RPMI7951 (cell line): ENCODE measurements at places on chromosomes 12 and 14.

GRCh38 chr12:15873556-15873955, 8.6 kb upstream of the STRAP start:
- DNase-seq: no peak

DNA sequence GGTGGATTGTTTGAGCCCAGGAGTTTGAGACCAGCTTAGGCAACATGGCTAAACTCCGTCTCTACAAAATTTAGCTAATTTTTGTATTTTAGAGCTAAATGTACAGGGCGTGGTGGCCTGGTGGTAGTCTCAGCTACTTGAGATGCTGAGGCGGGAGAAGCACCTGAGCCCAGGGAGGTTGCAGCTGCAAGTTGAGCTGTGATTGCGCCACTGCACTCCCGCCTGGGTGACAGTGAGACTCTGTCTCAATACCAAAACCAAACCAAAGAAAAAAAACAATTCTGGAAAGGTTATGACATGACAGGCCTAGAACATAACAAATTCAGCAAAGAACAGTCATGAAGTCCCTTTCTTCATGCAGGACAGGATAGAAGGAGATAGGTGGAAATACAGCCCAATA, 25.7 kb downstream of the WDR89 start:
- DNase-seq: no peak

- DNase-seq: peak; percentile 1
Observed at GRCh38 chr12:88805692-88806091, 225.4 kb upstream of the KITLG start.

GRCh38 chr12:107344035-107344808, 250.9 kb upstream of the CRY1 start:
- peak; percentile 81 for DNase-seq

GRCh38 chr14:24398653-24399446, at the start of gene NYNRIN:
TSS of gene NYNRIN (plus strand) at chr14:24399003. CDS start at chr14:24399247, 244 bp downstream.
- peak; percentile 17 for DNase-seq

DNA sequence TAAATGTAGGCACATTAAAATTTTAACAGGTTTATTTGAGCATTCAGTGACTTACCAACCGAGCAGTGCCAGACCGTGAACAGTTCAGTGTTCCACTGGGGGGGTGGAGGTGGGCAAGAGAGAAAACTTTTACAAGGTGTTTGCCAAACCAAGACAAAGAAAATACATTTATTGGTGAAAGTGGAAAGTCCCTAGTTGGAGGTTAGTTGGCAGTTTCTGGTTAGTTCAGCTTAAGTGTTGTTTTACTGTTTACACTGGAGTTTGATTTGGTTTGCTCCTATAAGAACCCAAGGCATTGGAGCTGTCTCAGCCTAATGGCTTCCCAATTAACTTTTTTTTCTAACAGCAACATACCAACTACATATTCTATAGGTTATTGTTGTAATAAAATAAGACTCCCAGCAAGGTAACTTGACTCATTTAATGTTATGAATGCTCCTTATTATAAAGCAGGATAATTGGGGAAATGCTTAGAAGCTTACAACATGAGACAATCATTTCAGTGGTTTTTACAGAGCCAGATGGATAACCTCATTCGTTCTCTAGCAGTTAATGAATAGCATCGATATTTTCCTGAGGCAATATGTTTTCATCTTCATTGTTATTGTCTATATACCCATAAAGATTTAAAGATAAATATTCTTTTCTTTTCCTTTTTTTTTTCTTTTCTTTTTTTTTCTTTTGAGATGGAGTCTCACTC, 115.8 kb downstream of the ETNK1 start:
- peak; percentile 10 for DNase-seq

- DNase-seq: peak; percentile 98
Observed at GRCh38 chr14:22689199-22689598, 45.0 kb upstream of the OR6J1 start.

- DNase-seq: peak; percentile 19
Observed at GRCh38 chr12:64627771-64628170, 17.5 kb downstream of the RASSF3 start.

DNA sequence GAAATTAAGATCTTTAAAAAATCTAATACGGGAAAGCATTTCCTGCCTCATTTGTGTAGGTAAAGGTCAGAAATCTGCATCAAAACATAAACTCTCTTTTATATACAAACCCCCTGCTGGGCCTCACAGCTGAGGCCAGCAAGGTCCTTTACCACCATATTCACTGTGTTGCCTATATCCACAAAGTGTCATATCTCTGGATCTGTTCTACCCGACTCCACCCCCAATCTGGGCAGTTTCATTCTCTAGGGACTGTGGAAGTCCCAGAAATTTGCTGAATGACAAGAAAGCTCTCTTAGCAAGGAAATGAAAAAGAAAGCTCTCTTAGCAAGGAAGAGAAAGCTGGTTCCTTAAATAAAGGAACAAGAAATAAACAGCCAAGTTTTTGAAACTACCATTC, 301.7 kb downstream of the KCNH5 start:
- no peak for DNase-seq

DNA sequence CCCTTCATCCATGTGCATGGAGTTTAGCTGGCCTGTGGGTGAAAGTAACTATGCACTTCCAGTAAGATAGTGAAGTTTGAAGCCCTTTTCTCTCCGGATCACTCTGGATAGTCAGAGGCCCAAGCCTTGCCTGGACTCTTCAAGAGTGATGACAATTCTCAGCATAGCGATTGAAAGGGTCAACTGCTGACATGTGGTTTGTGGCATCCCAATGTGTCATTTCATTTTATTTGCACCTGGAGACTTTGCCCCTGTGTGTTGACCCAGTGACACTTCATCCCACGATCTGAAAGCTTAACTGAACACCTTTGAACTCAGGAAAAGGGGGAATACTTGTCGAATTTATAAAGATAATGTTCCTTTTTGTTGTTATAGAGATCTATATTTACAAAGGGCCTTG, 711.9 kb upstream of the TMEM132C start:
- DNase-seq: no peak

- DNase-seq: no peak
Observed at GRCh38 chr12:94799136-94799535, 148.8 kb upstream of the TMCC3 start.

DNA sequence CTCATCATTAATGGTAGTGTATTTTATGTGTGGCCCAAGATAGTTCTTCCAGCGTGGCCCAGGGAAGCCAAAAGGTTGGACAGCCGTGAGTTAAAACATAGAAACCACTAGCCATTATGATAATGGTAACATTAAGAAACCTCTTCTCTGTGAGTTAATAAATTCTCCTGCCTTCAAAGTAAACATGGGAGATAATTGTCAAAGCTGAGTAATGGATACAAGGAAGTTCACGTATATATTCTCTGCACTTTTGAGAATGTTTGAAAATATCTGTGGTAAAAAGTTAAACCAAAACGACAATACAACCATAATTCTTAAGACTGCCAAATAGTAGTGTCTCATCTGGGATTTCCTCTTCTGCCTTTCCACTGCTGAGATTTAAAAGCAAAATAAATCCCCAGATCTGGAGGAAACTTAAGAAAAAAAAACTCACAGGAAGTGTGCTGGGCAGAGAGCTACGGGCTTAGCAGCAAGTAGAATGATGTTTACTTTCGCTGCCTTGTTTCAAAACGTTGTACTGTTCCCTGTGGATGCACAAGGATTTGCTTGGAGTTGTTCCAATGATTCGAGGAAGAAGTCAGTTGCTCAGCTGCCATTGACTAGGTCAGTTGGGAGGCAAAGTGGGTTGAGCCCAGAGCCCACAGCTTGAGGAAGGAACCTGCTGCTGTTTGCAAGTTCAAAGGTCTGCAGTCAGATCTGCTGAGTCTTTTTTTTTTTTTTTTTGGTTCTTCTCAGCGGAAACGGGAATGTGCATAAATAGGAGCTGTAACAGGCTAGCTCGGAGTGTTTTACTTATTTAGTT, 1.7 kb downstream of the TPCN1 start:
- DNase-seq: peak; percentile 91

GRCh38 chr12:80593766-80594165, 113.7 kb upstream of the MYF6 start:
- peak; percentile 80 for DNase-seq

- no peak for DNase-seq
Observed at GRCh38 chr14:57729208-57730187, 136.4 kb downstream of the SLC35F4 start.

DNA sequence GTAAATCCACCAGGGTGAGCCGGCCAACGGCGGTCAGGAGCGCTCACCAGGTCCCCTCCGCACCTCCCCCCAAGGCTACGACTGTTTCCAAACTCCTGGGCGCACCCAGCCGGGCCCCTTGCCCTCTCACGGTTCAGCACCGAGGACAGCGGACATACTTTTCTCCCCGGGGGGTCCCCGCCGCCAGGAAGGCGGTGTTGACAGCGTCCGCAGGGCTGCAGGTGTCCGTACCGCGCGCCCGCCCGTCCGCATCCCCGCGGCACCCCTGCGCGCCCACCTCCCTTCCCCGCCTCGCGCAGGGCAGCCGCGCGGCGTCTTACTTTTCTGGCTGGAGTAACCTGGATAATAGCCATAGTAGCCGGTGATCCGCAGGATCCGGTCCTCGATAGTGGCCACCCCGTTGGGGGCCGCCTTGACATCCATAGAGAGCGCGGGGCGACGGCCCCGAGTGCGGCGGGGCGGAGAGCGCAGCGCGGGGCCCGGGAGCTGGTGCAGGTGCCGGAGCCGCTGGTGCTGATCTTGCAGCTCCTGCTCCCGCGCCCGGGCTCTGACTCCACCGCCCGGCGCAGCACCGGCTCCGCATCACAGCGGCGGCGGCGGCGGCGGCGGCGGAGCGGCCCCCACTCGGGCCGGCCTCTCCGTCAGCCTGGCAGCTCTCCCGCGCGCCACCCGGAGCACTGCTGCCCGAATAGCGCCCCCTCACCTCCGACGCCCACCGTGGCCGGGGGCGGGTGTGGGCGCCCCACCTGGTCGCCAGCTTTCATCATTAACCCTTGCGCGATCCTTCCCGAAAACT, at the start of gene SLC35F4:
Gene SLC35F4, minus strand, starts transcription at position 690 of the 796 bp plus-strand sequence.
- peak; percentile 14 for DNase-seq

DNA sequence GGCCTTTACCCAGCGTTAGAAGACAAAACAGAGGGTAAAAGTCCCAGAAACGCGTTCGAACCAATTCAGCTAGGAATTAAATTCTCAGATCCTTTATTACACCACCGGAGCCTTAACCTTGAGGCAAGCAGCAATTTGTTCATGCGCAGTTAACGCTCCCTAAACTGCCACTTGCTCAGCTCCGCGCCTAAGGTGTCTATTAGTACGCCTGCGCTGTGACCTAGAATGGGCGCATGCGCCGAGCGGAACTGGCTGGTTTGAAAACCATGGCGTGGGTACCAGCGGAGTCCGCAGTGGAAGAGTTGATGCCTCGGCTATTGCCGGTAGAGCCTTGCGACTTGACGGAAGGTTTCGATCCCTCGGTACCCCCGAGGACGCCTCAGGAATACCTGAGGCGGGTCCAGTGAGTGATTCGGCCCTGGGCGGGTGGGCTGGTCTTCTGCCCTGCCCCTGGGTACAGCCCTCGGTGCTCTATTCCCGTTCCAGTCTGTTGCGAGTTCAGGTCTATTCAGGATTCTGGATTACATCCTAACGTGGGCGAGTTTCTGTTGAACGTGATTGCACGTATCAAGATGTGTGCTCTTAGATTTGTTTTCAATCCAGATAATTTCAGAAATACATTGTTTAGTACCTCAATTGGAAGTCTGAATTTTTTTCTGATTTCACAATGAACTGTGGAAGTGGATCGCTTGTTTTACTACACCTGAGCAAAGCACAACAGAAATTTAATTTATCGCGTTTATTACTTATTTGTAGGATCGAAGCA, at the start of gene GEMIN2:
Gene GEMIN2, plus strand, starts transcription at position 251 of the 766 bp plus-strand sequence. Its CDS starts 16 bp downstream, at position 267.
- peak; percentile 89 for DNase-seq

GRCh38 chr12:66119229-66119869, 11.2 kb downstream of the LLPH start:
- no peak for DNase-seq

DNA sequence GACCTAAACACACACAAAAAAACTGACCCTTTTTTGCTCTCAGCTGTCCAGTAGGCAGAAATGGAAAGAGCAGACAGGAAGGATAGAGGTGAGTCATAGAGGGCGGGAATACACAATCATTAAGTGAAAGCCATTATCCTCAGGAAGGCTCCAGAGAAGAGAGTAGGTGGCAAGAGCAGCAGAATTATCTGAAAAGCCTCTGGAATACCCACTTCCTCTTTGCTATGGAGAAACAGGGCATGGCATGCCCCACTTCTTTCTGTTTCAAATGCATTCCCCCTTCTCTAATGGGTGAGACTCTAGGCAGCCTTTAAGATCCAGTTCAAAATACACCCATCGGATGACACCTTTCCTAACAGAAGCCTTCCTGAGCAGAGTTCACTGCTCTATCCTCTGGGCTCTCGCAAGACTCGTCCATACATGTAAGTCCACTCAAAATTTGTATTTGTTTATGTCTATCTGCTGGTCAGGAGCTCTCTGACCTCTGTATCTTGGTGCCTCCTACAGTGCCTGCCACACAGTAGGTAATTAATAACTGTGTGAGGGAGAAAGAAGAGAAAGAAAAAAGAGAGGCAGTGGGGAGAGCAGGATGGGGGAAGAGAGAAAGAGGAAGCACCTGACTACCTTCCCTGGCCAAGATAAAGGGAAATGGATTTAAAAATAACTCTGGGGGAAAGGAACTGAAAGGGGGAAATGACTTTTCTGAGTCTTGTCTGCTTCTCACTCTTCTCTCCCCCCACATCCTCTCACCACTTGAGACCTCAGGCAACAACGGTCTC, 8.5 kb downstream of the KLHL33 start:
- DNase-seq: peak; percentile 71

GRCh38 chr12:58847901-58848600, 72.3 kb downstream of the LRIG3 start:
- no peak for DNase-seq

DNA sequence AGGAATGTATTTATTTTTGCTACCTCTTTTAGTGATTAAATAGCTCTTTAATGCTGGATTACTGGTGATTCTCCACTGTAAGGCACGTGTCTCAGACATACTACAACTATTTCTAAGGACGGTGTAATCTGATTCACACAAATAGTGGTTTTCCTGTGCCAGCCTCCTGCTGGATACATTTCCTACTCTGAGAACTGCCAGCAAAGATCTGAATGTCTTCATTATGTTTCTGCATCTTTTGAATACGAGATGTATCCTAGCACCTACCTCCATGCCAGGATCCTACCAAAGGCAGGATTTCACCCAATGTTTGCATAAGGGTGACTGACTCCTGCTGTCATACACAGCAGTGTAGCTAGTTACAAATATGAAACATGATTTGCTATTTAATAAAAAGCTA, 120.6 kb downstream of the PRICKLE1 start:
- no peak for DNase-seq

GRCh38 chr14:72796935-72797334, 97.0 kb downstream of the DPF3 start:
- DNase-seq: no peak

DNA sequence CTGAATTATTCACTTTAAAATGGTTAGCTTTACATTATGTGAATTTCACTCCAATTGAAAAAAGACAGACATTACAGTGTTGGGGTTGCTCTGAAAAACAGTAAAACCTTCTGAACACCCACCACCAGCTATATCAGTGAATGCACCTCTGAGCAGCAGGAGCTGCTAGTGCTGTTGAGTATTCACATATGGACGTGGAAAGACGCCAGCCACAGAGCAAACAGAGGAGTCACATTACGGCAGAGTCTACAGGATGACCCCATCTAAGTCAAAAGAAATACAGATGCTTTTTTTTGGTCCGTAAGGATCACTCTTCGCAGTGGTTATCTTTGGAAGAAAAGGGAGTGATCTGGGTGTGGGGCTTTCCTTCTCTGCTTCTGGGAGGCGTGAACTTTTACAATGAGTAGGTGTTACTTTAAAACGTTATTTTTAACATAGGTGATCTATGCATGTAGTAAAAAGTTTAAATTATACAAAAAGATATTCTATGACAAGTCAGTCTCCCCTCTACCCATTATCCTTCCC, 4.5 kb downstream of the HVCN1 start:
- DNase-seq: no peak
